H54 (cell line): ENCODE measurements at places on chromosomes 7 and 10.

- DNase-seq: peak; percentile 70
Observed at GRCh38 chr10:30059209-30060107, at the start of gene JCAD. Gene JCAD, minus strand, starts transcription at chr10:30059586. Its CDS starts 11,774 bp downstream, at chr10:30047812.

- no peak for DNase-seq
Observed at GRCh38 chr10:31782701-31783100, 145.9 kb downstream of the ARHGAP12 start.

- DNase-seq: peak; percentile 51
Observed at GRCh38 chr10:119654540-119654939, 3.4 kb downstream of the BAG3 start.

- DNase-seq: no peak
Observed at GRCh38 chr10:72738486-72738885, 46.5 kb downstream of the MCU start.

GRCh38 chr7:7761340-7761973, 43.0 kb upstream of the RPA3 start:
- no peak for DNase-seq

DNA sequence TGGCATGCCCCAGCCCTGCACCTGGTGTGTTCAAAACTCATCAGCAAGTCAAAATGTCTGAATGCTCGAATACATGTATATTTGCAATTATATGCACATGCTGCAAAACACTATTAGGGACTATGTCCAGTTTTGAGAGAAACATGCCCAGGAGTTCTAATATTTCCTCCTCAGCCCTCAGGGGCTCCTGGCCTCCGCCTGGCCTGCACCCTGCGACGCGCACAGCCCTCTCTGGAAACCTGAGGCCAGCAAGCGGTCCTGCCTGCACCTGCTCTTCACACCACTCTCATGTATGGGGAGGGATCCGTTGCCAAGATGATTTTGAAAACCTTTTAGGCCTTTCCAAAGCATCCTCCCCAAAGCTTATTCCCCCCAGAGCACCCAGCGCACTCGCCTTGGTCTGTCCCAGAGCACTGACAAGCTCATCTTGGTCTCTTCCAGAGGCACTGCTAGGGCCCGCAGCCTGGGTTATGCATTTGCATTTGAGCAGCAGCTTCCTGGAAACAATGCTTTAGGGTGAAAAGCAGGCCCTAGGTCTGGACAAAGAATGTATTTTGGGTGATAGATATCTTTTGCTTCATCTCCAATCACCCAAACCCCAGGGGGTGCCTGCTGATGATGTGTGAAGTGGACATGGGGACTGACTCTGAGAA, 22.6 kb upstream of the CNPY1 start:
- DNase-seq: no peak

DNA sequence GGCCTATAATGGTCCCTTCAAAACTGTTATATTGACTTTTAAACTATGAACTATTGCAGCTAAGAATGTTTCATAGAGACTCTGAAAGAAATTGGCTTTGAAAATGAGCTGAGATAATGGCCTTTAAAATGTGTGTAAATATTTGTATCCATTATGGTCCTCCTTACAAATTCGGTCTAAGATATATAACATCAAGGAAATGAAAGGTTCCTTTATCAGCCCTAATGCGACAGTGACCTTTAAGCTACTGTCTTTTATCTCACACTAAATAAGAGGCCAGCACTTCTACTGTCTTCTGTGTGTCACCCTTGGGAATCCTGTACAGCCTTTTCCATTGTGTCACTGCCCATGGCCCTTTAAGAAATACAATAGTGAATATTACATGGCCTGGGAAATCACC, 19.5 kb downstream of the COL28A1 start:
- no peak for DNase-seq

DNA sequence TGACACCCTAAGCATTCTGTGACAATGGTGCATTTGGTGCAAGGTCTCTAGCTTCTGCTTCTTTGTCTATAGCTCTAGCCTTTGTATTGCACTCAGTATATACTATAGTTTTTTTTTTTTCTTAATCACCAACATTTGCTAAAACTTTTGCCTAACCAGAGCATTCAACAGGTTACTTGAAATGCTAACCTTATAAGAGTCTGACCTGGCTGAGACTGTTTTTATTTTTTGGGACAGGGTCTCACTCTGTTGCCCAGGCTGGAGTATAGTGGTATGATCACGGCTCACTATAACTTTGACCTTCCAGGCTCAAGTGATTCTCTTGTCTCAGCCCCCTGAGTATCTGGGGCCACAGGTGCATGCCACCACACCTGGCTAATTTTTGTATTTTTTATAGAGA, 92.4 kb downstream of the ZNF365 start:
- DNase-seq: no peak
